ENCODE measurements at places on chromosomes 1 and 21. TPM values are rescaled to one million over a fixed set of nuclear protein-coding genes. Genes with fewer than 3 reads are reported as not detected.

PLCH2 gene
- total RNA-seq: 1.5 TPM

RNF186 gene
- total RNA-seq: not detected

DNA sequence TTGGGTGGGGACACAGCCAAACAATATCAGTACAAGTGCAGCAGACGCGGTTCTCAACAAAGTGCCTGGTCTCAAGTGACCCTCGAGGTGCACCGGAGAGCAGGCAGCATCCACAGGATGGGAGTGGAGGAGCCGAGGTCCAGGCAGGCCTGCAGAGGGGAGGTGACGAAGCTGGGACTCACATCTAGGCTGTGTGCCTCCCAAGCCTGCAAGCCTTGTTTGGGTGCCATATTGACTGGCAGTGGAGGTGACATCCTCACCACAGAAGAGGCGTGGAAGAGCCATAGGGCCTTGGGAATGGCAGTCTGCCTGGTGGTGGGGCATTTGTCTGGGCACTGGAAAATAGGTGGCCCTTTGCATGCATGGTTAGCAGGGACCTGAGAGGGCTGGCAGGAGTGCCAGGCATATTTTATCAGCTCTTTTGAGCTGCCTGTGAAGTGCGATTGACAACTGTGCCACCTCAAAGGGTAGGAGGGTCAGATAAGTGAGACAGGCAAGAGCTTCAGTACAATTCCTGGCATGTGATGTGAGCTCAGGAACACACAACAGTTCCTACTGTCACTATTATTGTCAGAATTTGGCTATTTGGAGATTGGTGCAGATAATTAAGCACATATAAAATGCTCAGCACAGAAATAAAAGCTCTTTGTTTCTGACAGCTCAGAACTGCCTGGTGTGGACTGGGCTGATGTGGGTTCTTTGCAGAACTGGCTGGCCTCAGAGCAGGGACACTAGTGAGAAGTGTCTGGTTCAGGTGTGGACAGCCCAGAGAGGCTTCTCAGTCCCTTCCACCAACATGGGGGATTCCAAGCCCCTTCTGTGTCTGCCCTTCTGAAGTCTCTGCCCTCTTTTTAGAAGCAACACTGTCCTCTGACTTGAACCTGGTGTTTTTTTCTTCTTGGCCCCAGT lies 347.6 kb upstream of the AJAP1 start:
- no peak for DNase-seq

DNA sequence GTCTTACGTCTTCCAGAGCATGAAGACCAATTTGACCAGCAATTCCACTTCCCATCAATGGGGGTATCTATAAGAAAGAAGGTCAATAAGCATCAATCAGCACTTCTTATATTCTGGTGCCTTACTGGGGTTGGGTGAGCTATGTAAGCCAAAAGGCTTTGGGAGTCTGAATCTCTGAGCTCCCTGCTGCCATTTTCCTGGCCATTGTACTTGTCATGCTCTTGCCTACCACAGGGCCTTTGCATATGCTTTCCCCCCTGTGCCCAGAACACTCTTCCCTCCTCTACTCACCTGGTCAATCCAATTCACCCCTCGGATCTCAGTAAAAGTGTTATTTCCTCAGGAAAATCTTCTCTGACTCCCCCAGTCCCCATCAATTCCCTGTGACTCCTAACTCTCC lies 36.3 kb downstream of the C8B start:
- no peak for DNase-seq

DNA sequence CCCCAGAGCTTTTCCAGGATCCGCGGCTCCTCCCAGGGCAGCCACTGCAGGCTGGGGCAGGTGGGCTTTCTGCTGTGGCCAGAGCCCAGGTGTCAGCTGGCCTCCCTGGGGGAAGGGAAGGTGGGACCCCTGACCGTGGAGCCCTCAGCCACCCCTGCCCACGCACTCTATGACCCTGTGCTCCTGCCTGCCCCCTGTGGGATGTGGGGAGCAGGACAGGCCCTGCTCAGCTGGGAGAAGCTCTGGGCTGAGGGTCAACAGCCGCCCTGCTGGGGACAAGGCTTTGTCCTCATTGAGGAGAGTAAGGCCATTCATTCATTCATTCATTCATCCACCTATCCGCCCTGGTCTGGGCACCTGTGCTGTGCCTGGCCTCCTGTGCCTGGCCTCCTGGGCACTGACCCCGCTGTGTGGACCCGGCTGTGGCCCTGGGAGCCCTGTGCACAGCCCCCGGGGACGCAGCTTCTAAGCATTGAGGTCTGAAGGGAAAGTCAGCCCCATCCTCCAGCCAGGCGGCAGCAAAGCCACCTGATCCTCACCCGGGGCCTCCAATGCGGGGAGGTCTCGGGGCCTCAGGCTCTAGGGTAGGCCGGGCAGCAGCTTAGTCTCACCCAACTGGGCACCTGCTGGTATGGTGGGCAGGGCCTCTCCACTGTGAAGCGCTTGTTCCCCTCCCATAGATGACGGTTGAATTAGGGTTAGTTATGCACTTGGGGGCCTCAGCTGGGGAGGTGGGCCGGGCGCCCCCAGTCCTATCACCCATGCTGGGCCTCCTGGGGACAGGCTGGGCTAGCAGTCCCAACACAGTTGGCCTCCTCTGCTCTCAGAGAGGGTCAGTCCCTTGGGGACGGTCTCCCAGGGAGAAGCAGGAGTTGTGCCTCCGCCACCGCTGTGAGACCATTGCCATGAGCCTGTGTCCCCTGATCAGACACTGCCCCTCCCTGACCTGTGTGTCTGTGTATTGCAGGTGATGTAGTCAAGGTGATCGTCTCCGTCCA lies 6.0 kb downstream of the TNFRSF14 start:
- DNase-seq: peak; percentile 56

- no peak for DNase-seq
Observed at GRCh38 chr1:228870041-228870713, 134.9 kb downstream of the RHOU start.

DNA sequence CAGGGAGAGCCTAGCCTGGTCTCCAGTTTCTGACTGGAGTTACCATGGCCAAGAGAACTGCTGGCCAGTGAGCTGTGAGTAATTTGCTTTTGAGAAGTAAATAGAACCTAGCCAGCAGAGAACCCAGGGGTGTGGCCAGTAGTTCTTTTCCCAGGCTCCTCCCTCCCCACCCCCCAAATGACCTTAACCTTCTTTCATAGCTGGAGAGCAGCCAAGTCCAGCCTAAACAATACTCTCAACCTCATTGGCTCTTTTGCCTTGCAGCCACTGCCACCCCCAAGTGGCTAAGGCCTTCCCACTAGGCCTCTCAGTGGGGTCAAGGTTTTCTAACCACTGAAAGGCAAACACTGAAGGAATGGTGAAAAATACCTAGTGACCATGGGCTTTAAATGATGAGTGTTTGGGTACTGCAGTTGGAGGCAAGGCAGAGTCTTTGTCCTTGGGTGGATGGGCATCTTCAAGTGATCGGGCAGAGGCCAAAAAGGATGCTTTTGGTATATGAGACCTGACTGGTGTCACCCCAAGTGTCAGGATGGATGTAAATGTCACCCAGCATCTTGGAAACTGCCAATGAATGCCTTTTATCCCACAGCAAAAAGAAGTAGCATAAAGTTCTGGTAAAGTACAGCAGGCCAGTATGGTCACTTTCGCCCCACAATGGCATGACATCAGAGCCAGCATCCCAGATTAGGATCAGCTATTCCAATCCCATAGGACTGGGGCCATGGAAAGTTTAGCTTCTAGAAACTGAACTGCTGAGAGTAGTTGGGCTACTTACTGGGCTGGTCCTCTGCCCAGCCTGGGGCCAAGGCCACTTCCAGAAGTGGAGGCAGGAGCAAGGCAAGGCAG lies 3.5 kb upstream of the PIGV start:
- DNase-seq: peak; percentile 81

SPRR2B gene
- not detected for total RNA-seq

CD1E gene
- total RNA-seq: not detected

LCE6A gene
- not detected for total RNA-seq

- no peak for DNase-seq
Observed at GRCh38 chr21:45379901-45380330, 25.0 kb upstream of the COL18A1 start.

GRCh38 chr1:214550013-214550856 lies 1.2 kb downstream of the PTPN14 start:
- no peak for DNase-seq

- DNase-seq: no peak
Observed at GRCh38 chr1:224683936-224684335, 67.8 kb downstream of the CNIH3 start.

WRAP73 gene
- 33.5 TPM for total RNA-seq

DNA sequence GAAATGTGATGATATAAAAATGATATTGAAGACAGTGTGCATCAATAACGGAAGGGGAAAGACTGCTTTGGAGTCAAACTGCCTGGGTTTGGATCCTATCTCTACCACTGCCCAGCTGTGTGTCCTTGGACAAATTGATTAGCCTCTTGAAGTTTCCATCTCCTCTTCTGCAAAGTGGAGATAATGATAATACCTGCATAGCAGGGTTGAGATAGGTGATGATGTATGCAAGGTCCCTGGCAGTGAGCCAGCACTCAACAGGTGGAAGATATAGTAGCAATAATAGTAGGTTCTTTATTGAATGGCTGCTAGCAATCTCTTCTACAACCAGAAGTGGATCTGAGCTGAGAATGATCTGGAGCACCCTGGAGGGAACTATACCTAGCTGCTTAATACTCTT lies 166.7 kb downstream of the MIS18A start:
- no peak for DNase-seq

TTC22 gene
- 15.4 TPM for total RNA-seq

DNA sequence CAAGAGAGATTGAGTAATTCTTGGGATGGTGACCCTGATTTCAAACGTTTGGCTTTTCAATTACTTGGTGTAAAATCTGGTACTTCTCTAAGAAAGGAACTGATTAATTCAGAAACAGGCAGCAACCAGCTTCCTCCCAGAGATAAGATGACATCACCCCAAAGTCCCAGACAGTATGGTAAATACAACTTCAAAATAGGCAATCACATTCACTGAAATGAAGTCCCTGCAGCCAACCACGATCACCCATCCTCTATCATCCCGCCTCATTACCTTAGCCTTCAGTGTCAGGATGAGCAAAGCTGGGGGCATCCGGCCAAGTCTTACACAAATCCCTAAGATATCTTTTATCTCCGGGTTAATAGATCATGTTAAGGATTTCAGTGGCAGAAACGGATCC lies 26.4 kb upstream of the RUNX1 start:
- DNase-seq: no peak

F5 gene
- 5.0 TPM for total RNA-seq

DNA sequence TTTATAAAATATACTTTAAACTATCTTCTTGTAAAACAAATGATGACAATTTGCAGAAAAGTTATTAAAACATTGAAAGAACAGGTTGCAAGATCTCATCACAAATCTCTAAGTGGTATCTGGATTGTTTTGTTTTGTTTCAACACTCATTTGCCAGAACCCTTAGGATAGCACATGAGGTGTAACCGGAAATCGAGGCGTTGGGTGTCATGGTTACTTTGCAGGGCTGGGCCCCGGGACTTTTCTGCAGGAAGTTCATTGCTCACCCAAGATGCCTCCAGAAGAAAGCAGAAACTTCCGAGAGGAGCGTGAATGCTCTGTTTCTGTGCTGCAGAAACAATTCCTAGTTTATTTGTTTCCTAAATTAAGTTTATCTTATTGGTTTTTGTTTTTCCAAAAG lies 2.5 kb downstream of the DISC1 start:
- peak; percentile 61 for DNase-seq

EYA3 gene
- 19.3 TPM for total RNA-seq

DNA sequence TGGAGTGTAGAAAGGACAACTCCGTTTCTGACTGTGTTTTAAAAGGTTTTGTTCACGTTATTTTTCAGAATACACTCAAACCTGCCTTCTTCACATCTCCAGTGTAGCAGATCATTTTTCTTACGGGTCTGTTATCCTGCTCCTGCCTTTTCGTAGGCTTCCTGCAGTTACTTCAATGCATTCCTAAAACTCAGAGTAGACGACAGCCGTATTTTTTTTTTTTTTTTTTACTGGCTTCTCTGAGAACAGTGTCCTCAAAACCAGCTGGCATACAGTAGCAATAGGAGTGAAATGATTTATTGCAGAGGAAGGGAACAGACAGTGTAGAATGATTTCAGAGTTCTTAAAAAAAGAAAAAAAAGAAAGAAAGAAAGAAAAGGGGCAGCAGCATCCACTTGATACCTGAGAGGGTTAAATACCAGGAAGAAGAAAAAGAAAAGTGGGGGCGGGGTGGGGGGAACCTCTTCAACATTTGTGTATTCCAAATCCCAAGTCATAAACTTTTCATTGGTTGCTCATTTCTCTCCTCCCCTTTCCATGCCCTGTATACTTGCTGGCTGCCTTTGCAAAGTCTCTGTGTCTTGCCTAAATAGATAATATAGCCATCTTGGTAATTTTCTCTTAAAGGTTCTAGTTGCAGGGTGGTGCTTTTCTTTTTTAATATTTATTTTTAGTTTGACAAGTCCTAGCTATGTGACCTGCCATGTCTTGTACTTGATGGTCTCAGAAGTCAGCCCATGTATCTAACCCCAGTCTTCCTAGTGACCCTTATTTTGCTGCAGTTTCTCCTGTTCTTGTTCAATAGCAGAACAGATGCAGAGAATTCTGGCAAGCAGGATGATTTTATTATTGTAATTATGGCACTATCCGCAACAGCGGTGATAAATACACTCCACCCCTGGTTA lies 2.8 kb downstream of the TGFB2 start:
- DNase-seq: no peak

GRCh38 chr21:38349111-38349746 lies 92.4 kb downstream of the KCNJ15 start:
- no peak for DNase-seq

GRCh38 chr1:228029281-228029680 lies 22.5 kb downstream of the WNT3A start:
- DNase-seq: no peak

DNA sequence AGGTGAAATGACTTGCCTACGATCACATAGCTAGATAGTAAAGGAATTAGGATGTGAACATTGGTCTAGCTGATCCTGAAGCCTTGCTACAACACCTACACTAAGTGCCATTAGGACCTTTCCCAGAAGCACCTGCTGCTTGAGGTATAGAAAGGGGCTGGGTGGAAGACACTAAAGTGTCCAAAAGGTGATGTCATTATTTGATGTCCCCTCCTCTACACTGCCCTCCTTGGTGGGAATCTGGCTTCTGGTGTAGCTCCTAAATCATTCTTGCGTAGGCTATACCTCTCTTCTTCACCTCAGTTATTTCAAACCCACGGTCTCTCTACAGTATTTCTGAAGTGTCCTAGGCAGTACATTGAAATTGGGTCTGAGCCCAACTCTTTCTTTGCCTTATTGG lies 132.5 kb upstream of the FGGY start:
- DNase-seq: no peak

HES3 gene
- total RNA-seq: not detected

All from upper lobe of left lung (tissue), 6 donors.